Stimulated activated CD4-positive, alpha-beta T cell treated with anti-CD3 and anti-CD28 coated beads, Interleukin-4, amount 100 ng/mL, for 1 hour (primary cell): ENCODE measurements at places on chromosomes 4 and X.

- DNase-seq = no peak
These were observed 564.4 kb downstream of the TMA16 start for GRCh38 chr4:164058776-164059445.

GRCh38 chrX:25207803-25208475 is 192.2 kb upstream of the ARX start:
- no peak for DNase-seq

DNA sequence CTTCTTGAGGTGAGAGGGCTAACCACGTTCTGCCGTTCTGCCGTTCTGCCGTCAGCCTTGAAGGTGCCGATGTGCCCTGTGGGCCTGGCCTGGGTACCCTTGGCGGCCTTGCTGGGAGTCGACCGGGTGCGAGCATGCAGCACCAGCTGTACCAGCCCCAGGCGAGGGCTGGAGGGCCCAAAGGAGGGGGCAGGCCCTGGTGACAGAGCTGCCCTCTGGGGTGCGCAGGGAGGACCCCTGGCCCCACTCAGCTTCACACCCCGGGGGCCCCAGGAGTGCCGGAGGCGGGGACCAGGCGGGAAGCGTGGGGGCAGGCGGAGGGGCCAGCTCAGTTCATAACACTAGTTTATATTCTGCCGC is 22.1 kb downstream of the UVSSA start:
- no peak for DNase-seq

GRCh38 chrX:18537524-18537923 is 112.1 kb downstream of the CDKL5 start:
- no peak for DNase-seq

DNA sequence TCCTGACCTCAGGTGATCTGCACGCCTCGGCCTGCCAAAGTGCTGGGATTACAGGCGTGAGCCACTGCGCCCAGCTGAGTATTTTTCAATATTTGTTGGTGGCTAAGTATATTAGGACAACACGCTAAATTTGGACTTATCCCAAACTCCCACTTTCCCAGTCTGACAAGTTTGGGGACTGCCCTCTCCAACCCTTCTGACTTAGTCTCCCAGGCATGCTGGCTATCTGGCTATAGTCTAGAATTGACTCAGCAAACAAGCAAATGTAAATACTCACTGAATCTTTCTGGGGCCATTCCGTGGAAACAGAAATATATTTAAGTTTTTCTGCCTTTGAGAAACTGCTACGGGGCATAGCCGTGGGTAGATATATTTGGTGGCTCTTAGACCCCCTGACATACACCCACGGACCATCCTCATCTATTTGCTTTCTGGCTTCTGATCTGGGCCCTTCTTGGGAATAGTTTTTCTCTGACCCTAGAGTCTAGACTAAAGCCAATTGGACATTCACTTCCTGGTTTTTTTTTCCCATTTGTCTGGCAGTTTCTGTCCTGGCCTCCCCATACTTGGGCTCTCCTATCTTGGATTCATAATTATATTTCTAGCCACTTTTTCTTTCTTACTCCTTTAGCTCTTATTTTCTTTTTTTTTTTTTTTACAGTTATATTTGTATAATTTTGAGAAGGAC is 11.3 kb upstream of the DOCK11 start:
- no peak for DNase-seq

DNA sequence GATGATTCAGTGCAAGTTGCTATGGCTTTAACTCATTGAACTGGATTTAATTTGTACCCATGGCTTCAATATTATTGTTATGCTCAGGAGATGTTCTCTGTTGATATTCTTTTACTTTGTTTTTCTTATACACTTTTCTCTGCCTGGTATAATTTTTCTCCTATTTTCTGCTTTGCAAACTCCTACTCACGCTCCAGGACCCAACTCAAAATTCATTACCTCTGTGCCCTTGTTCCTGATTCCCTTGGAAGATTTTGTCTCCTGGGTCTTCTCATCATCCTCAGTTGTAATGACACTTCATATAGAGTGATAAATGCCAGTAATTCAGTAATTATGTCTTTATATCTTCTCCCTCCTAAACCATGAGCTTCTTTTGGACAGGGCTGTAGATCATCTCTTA is 259.9 kb upstream of the JADE1 start:
- DNase-seq = no peak

- DNase-seq = no peak
These were observed 12.6 kb downstream of the SORBS2 start for GRCh38 chr4:185799442-185799841.

GRCh38 chr4:2785613-2786012 is 7.3 kb upstream of the SH3BP2 start:
- no peak for DNase-seq

GRCh38 chr4:64251781-64252180 is 157.5 kb downstream of the TECRL start:
- DNase-seq = no peak

DNA sequence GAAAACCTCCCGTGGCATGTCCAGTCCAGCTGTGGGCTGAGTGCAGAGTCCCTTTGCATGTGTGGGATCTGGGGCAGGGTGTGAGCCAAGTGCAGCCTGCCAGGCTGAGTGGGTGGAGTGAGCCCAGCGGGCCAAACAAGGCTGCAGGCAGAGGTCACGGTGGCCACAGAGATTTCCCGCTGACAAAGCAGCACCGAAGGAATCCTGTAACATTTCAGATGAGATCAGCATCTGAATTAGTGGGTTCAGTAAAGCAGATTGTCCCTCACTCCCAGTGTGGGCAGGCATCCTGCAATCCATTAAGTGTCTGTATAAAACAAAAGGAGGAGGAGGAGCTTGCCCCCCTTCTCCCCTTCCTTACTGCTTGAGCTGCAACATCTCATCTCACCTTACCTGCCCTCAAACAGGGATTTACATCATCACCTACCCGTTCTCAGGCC is 324.4 kb downstream of the FAT4 start:
- no peak for DNase-seq

DNA sequence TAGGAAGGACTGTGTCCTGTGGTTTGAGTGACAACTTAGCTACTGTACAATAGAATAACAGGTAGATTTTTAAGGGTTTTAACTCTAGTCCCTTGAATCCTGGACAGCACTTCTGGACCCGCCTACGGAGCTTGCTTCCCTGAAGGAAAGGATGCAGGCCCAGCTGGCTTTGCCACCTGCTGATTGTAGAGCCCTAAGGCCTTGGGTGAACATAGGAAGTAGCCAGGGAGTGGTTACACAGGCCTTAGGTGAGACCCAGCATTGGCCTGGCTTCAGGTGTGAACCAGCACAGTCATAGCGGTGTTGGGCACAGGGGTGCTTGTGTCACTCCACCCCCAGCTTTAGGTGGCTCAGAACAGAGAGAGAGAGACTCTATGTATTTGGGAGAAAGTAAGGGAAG is 413.5 kb downstream of the GRIA2 start:
- DNase-seq = no peak

DNA sequence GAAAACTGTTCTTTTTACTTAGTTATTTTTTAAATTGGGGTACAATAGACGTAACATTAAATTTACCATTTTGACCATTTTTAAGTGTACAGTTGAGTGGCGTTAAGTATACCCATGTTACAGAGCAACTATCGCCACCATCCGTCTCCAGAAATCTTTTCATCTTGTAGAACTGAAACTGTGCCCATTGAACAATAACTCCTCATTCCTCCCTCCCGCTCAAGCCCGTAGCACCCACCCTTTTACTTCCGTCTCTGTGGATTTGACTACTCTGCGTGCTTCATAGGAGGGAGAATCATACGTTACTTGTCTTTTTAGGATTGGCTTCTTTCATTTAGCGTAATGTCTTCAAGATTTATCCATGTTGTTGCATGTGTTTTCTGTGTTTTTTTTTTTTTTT is 55.3 kb downstream of the TMEM131L start:
- no peak for DNase-seq

- DNase-seq = no peak
These were observed 378.3 kb upstream of the NDST4 start for GRCh38 chr4:115491686-115492085.

GRCh38 chr4:179803857-179804256 is 2361.6 kb upstream of the AGA start:
- no peak for DNase-seq

DNA sequence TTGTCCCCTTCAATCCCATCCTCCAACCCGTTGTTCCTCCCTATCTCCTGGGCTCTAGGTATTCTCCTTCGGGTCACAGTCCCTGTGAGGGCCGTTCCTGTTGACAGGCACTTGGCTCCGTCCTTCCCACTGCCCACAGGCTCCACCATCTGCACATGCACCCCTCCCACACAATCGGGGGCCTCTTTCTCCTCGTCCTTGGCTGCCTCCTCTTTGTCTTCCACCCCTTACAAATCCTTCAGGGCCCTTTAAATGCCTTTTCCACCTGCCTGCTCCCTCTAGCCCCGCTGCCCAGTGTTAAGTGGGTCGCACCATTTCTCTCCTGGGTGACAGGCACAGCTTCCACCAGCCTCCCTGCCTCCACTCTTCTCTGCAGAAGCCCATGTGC is 2.7 kb upstream of the AVPR2 start:
- no peak for DNase-seq

- DNase-seq = no peak
These were observed 18.3 kb upstream of the MSL3 start for GRCh38 chrX:11739776-11740175.

- DNase-seq = no peak
These were observed 124.0 kb upstream of the CLNK start for GRCh38 chr4:10808591-10808990.

GRCh38 chr4:110049951-110050925 is 137.6 kb downstream of the EGF start:
- peak; percentile 43 for DNase-seq

GRCh38 chr4:10762561-10762960 is 78.0 kb upstream of the CLNK start:
- DNase-seq = no peak

- DNase-seq = no peak
These were observed 24.2 kb downstream of the NDNF start for GRCh38 chr4:121048165-121048564.

DNA sequence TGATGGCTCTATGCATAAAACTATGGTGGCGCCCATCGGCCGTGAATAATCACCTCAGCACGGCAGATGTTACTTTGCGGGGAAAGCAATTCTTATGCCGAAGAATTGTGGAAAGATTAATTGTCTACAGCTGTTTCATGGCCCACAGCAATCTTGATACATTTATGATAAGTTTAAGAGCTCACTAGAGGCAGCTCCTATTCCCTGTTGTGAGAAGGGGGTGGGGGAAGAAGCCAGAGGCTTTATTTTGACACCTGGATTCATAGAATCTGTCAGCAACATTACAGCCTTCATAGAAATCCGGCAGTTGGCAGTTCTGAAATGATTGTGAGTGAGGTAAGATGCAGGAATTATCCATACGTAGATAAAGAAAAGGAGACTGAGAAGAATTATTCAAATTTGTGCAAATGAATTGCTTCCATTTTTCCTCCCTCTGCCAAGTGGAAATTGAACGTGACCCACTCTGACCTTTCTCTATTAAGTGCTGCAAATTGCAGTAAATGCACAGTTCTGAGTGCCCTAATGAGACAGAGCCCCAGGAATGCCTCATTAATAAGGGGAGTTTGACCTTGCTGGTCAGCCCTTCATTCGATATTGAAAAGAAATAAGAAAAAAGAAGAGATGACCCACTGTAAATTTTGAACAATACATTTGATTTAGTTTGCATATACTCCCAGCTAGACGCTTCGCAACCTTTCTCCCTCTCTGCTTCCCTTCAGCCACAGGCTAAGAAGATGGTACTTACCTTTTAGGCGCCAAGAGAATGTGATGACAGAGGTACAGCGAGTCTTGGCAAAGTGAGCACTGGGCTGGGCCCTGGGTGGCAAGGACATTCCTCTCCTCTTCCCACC is 188.8 kb downstream of the GPAT3 start:
- no peak for DNase-seq

GRCh38 chrX:39149761-39150160 is 348.5 kb downstream of the MID1IP1 start:
- peak; percentile 71 for DNase-seq

DNA sequence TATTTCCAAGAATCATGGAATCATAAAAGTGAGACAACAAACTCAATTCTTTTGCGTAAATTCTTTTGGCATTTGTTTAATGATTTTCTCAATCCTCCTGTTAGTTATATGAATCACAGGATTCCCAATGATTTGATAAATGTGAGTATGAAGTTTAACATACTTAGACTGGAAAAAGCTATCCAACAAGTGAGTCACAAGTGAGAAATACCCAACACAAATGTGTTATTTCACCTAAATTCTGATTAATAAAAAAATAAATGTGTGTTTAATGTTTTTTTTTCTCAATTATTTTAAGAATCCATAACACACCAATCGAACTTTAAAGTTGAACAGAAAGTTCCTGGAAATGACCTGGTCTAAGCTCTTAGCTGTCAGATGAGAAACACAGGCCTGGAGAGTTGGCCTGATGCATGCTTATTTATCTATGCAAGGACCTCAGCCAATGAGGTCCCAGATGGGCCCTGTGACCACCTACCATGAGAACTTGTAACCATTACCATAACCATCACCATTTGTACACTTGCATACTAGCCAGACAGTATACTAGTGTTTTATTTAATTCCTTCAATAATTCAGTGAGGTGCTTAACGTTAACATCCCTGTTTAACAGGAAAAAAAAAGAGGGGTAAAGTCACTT is 386.7 kb downstream of the SPRY1 start:
- no peak for DNase-seq

GRCh38 chrX:139931646-139932072 is 1.2 kb downstream of the ATP11C start:
- DNase-seq = no peak

DNA sequence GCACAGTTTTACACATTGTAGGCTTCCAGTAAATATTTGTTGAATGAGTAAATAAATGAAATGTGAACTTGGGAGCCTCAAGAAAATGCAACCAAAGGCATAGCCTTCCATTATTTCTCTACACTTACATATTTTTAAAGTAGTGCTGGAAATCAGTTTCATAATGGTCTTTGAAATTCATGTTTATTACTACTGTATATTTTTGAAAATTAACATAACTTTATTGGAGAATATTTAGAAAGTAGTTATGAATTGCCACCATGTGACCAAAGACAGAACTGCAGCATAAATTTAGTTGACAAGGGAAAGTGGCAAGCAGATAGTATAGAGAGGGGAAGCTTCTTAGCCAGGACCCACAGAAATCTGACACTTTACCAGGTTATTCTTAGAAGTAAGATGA is 6.4 kb downstream of the TCEAL8 start:
- DNase-seq = no peak

DNA sequence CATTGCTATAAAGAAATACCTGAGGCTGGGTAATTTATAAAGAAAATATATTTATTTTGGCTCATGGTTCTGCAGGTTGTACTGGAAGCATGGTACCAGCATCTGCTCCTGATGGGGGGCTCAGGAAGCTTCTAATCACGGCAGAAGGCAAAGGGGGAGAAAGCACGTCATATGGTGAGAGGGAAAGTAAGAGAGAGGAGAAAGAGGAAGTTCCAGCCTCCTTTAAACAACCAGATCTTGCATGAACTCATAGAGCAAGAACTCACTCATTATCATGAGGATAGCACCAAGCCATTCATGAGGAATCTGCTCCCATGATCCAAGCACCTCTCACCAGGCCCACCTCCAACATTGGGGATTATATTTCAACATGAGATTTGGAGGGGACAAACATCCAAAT is 125.0 kb upstream of the GRPR start:
- DNase-seq = no peak
